Activated T-helper 17 cell treated with anti-CD3 and anti-CD28 coated beads, Interleukin-2, amount 50 U/mL, for 72 hours (primary cell): ENCODE measurements at places on chromosomes 12 and 14.

DNA sequence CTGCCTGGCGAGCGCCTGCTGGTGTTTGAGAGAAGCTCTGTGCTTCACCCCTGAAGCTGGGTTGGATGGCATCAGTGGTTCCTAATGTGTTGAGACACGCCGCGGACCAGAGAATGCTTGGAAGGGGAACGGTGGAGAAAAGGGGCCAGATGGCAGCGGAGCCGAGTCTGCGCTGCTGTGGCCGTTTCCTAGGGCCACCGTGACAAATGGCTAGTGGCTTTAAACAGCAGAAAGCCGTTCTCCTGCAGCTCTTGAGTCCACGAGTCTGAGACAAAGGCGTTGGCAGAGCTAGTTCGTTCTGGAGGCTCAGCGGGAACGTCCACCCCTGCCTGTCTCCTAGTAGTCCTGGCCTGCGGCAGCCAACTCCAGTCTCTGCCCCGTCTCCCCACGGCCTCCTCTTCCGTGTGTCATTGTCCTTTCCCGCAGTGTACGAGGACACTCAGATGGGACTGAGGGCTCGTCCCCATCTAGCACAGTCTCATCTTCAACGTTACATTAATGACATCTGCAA is 103.6 kb downstream of the ADGRD1 start:
- no peak for ATAC-seq

DNA sequence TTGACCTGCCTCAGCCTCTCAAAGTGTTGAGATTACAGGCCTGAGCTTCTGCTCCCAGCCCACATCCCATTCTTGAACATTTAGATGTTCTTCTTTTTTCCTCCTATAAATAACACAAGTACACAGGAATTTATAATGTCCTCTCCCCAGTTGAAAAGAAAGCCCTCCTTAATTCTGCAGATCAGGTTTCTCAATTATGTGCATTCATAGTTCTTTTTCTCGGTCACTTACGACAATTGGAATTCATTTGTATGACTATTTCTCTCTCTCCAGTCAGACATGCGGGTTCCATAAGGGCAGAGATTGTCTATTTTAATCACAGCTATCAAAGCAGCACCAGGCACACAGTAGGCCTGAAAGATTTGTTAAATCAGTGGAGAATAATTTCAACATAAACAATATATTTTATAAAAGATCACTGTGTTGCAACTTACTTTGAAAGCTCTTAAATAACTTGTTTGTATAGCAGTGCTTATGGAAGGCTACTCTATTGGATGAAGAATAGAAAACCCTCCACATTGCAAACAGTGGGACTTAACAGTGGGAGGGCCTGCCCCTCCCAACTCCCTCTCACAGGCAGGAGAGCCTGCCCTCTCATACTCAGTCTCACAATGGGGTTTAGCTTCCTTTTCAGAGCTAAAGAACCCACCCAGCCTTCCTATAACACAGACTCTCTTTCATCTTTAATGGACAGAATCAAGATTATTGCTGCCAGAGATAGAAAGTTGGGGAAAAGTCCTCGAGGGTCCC is 84.1 kb upstream of the TRAF3 start:
- no peak for ATAC-seq

GRCh38 chr12:21608196-21608595 is 3.5 kb upstream of the GYS2 start:
- no peak for ATAC-seq

- no peak for ATAC-seq
Measured at GRCh38 chr12:98513379-98514322, 1.7 kb upstream of the TMPO start.

GRCh38 chr12:9615420-9616136 is 7.9 kb upstream of the KLRB1 start:
- peak; percentile 70 for ATAC-seq

- ATAC-seq, result no peak
Measured at GRCh38 chr12:84976133-84976532, 59.9 kb downstream of the TSPAN19 start.

DNA sequence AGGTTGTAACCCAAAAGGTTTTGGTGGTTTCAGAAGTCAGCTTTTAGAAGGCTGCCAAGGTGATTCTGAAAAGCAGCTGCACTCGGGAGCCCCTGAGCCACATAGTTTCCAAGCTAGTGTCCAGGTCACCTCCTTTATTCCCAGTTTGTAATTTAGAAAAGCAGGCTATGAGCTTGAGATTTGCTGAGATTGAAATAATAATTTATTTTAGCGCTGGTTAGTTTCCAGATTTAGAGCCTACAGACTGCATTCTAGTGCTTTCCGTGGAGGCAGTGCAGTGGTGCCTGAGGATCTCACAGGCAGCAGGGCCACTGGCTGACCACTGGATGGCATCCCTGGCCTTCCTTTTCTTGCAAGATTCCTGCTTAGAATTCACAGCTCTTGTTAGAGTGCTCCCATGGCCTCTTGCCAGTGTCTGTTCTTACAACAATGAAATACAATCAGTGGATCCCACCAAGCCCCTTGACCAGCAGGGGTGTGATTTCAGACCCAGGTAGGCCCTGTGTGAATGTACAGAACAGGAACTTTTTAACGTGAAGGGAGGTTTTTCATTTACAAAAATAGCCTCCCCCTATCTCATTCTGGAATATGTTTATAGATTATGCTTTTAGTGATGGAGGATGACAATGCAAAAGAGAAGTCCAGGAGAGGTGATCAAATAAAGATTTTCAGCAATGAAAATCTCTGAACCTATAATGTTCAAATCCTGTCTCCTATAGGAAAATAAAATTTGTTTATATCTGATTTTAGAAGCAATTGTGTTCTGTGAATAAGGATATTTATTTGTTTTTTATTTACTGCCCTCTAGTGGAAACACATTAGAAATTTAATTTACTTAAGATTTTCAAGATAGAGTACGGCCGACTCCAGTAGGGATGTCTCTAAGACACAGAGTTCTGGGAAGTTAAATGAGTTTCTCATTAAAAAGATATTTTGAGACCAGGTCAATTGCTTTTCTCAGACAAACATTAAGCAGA is 362.1 kb upstream of the STXBP6 start:
- ATAC-seq, result no peak

- no peak for ATAC-seq
Measured at GRCh38 chr12:105978686-105979085, 160.1 kb downstream of the NUAK1 start.

GRCh38 chr12:95700316-95700785 is 90.2 kb downstream of the NTN4 start:
- ATAC-seq, result peak; percentile 96

GRCh38 chr12:131867471-131867870 is 27.0 kb upstream of the ULK1 start:
- ATAC-seq, result no peak

- ATAC-seq, result no peak
Measured at GRCh38 chr14:74619672-74620131, 7.7 kb upstream of the LTBP2 start.

DNA sequence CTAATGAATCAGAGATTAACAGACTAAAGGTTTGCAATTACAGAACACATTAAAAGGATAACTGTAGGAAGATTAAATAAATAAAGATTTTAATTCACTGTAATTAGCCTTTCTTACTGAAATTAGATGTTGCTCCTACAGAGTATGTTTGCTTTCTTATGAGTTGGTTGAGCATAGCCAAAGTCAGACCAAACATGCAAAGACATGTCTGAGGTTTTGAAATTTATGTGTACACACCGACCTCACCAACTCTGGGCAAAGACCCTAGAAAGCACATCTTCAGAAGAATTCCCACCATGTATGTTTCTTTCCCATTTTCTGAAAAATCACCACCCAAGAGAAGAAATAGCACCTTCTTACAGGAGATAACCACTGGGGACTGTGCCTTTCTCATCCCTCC is 159.2 kb downstream of the PAX9 start:
- no peak for ATAC-seq

DNA sequence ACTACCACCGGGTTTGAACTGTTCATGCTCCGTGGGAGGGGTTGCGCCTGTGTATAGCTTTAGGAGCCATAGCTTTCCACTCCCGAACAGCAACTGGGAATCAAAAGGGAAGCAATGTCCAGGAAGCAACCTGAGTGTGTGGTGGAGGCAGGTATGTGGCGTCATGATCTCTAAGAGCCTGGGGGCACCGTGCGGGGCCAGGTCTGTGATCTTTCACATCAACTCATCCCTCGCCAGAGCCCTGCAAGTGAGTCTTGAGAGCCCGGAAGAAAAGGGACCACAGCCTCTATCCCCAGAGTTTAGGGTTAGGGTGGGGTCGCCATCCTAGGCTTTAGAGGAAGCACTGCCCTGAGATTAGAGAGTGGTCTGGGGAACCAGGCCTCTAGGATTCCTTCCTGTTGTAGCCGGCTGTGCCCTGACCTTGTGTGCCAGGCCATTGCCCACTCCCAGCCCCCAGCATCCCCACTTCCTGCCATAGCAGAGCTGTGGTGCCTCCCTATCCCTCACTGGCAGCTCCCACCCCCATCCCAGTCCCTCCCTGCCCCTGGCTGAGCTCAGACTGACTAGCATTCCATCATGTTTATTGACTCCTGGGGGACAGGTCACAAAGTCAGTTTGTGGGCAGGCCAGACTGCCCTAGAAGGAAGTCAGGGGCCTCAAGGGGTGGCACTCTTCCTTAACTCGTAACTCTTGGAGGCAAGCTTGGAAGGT is 745 bp upstream of the ADCY4 start:
- ATAC-seq, result no peak

DNA sequence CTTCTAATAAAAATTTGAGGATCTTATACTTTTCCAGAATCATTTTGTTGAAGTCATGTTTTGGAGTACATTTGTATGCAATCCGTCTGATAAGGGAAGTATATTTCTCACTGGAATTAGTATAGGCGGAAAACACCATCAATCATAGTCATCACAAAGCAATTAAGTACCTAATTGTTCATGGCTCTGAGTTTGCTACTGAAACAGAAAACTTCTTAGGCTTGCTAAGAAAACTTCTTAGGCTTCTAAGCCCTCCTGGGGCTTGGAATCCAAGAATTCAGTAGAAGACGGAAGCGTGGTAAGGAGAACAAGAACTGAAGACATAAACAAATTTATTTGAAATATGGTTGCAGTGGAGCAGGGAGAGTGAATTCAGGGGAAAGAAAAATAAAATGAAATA is 636.3 kb downstream of the DIO2 start:
- ATAC-seq, result no peak

- ATAC-seq, result no peak
Measured at GRCh38 chr12:31017535-31017934, 56.1 kb upstream of the DDX11 start.

DNA sequence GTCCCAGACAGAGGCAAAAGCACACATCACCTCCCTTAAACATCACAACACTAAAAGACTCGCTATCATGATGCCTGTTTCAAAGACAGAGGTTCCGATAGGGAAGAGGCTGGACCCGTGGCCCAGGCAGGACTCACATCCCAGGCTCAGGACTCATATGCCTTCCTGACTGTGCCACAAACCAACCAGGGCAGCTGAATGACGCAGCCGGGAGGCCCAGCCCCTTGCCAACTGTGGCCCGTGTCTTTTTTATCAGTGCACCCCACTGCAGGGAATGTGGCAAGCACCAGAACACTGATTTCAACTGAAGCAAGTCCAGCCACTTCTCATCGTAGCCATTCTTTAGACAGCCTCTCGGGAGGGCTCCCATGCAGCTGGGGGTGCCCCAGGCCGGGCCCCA is 132.3 kb downstream of the KSR2 start:
- no peak for ATAC-seq

DNA sequence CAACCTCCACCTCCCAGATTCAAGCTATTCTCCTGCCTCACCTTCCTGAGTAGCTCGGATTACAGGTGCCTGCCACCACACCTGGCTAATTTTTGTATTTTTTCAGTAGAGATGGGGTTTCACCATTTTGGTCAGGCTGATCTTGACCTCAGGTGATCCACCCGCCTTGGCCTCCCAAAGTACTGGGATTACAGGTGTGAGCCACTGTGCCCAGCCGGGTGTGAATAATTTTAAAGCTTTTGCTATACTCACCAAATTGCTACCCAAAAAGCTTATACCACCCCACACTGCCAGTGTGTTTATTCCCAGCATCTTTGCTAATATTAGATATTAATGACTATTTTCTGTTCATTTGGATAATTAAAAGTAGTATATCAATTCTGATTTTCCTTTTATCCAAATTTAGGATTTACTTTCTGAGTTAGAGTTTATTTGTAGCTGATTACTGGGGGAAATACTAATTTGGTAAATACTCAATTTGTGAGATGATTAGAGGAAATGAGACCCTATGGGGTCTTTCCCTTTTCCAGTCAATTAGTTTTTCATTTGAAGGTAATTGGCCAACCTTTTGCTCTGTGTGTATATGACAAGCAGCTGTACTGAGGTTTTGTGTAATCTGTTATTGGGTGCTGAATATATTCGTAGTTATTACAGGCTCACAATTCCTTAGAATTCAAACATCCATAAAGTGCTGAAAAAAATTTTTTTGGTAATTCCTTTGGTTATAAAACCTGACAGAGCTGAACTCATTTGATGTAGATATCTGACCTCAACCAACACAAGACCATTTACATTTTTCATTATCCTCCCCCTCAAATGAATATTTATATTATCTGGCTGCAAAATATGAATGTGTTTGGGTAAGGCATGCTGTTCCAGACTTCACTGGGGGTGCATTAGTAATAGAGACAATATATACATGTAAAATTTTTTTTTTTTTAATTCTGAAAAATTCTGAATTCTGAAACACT is 73.6 kb downstream of the ANO6 start:
- no peak for ATAC-seq

- peak; percentile 67 for ATAC-seq
Measured at GRCh38 chr12:19967431-19967830, 400.9 kb upstream of the PDE3A start.

- ATAC-seq, result no peak
Measured at GRCh38 chr14:55684956-55685584, 105.1 kb downstream of the KTN1 start.

GRCh38 chr12:32273063-32273522 is 126.3 kb upstream of the FGD4 start:
- no peak for ATAC-seq

DNA sequence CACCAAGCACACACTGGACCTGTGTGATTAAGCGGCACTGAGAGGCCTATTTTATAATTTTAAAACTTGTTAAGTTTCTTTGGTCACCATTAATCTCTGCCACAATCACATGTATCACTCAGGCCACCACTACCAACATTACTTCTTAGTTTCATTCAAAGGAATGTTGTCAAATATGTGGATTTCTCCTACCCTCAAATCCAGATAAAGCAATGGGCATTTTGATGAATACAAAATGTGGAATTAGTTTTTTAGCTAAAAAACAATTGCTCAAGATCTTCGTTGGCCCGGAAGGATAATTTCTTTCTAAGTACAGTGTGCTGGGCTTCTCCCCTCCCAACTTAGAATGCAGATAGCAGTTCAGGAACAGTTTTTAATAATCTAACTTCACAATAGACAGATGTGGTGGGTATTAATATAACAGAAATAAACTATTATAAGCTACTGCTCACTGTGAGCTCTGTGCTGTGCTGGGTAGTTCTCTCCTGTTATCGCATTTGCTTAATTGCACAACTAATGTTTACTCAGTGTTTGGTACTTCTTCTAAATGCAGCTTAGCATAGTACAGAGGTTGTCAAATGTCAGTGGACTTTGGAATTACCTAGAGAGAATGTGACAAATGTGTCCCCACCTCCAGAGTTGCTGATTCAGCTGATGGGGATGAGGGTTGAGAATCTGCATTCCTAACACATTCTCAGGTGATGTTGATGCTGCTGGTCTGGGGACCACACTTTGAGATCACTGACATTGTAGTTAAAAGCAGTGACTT is 266.7 kb upstream of the AMIGO2 start:
- no peak for ATAC-seq

GRCh38 chr14:64549791-64550620 is at the start of gene PPP1R36:
Gene PPP1R36, plus strand, starts transcription at chr14:64549961. Its CDS starts 37 bp downstream, at chr14:64549998.
- ATAC-seq, result peak; percentile 99

GRCh38 chr12:13561923-13562322 is 365.4 kb downstream of the EMP1 start:
- ATAC-seq, result no peak
